ENCODE measurements at places on chromosomes 11 and 22.
A peak's percentile ranks its signal among the peaks of the same experiment; 100 is the strongest.

DNA sequence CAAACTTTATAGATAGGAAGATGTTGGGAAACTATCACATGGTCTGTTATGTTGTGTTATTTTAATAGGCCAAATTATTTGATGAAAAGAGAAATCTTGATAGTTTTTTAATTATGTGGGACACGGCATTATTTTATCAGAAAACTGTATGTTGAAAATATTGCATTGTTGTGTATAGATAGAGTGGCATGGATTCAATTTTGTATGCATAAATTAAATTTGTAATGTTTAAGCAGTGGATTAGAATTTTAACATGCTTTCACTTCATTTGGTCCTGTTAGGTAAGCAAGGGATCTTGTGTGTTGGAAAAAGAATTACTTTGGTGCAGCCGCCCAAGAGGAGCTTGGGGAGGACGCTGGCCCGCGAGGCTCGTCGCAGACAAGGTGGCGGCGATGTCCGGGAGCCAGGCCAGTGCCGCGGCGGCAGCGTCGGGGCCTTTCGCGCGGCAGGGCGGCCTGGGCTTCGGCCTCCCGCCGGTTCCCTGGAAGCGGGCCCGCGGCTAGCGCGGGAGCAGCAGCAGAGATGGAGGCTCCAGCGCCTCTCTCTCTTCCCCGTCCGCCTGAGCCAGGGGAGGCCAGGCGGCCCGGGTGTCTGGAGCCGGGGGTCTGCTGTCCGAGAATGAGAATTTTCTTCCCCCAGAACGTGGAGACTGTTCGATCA lies 82.7 kb downstream of the GGT1 start:
- no peak for DNase-seq

DNA sequence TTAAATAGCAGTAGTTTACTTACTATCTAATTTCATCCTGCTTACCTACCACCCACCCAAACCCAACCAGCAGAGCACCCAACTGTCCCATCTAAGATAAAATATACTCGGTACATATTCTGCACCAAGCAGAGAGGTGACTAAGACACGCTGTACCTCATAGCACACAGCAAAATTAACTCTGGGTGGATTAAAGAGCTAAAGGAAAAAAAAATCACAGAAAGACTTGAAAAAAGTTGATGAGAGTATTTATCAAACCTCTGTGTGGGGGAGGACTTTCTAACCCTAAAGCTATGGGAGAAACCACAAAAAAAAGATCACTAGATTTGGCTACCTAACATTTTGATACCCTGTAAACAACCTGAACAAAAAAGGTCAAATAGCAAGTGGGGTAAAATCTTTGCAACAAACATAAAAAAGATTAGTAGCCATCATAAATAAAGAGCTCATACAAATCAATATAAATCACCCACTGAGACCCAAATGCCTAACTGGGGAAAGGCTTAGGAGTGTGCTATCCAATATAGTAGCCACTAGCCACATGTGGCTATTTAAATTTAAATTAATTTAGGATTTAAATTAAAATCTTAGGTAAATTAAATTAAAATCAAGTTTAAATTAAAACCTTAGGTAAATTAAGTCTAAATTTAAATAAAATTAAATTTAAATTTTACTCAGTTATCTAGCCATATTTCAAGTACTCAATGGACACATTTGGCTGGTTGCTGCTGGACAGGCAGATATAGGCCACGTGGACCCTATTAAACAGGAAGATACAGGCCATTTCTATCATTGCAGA lies 25.6 kb upstream of the CD5 start:
- DNase-seq, result no peak

GRCh38 chr22:46432164-46433068 lies 96.9 kb downstream of the TRMU start:
- DNase-seq, result peak; percentile 28

DNA sequence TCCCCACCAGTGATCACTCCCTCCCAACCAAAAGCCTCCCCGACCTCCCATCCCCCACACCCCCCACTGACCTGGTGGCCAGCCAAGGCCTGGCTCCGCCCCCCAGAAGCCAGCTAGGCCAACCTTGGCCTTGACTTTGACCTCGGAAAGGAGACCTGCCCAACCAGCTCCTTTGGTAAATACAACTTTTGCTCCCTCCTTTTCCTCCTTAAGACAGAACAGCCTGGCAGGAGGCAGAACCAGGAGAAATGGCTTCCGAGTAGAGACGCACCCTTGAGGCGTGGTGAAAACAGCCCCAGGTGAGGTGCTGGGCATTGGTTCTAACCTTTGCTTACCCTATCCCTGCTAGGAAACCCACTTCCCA lies 27.0 kb downstream of the PLEKHA7 start:
- DNase-seq, result no peak

DNA sequence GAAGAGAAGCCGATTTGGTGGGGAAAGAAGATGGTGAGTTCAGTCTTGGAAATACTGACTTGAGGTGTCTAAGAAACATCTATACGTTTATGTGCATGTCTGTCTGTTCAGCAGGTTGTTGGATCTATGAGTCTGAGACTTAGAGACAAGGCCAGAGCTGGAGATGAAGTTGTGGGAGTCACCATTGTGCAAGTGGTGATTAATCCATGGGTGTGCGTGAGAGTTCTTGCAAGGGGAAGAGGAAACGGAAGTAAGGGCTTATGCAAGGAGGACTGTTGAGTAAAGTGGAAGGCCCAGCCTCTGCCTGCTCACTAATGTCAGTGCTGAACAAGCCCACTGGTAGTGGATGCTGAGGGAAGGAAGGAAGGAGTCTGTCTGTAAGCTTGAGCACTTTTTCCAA lies 9.7 kb downstream of the TMEM45B start:
- no peak for DNase-seq

DNA sequence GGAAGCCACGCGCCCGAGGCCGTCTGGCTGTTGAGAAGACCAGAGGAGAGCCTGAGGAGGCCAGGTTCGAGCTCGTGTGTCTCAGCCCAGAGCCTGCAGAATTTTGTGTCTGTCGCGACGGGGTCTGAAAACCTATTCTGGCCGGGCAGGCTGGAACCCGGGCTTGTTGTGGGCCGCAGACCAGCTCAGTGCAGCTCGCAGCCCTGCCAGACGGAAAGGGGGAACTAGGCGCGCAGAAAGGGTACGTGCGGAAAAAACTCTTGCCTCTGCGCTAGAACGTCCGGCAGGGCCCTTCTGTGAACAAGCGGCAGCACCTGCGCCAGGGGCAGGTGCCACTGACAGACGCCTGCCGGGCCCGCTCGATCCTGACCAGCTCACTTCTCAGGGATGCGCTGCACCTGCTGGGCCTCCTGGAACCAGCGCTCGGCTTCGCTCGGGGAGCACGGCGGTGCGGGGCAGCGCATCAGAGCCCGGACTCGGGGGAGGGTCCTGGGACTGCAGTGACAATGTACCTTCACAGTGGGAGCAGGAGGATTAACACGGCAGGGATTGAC lies 409.3 kb downstream of the BRD1 start:
- DNase-seq, result no peak

- DNase-seq, result no peak
Measured at GRCh38 chr11:115920841-115921480, 416.7 kb upstream of the CADM1 start.

- peak; percentile 58 for DNase-seq
Measured at GRCh38 chr11:17230867-17231851, 23.4 kb upstream of the PIK3C2A start.

- no peak for DNase-seq
Measured at GRCh38 chr11:63212742-63213141, 30.7 kb downstream of the SLC22A25 start.

- DNase-seq, result peak; percentile 38
Measured at GRCh38 chr11:995752-996420, 40.6 kb downstream of the MUC6 start.

DNA sequence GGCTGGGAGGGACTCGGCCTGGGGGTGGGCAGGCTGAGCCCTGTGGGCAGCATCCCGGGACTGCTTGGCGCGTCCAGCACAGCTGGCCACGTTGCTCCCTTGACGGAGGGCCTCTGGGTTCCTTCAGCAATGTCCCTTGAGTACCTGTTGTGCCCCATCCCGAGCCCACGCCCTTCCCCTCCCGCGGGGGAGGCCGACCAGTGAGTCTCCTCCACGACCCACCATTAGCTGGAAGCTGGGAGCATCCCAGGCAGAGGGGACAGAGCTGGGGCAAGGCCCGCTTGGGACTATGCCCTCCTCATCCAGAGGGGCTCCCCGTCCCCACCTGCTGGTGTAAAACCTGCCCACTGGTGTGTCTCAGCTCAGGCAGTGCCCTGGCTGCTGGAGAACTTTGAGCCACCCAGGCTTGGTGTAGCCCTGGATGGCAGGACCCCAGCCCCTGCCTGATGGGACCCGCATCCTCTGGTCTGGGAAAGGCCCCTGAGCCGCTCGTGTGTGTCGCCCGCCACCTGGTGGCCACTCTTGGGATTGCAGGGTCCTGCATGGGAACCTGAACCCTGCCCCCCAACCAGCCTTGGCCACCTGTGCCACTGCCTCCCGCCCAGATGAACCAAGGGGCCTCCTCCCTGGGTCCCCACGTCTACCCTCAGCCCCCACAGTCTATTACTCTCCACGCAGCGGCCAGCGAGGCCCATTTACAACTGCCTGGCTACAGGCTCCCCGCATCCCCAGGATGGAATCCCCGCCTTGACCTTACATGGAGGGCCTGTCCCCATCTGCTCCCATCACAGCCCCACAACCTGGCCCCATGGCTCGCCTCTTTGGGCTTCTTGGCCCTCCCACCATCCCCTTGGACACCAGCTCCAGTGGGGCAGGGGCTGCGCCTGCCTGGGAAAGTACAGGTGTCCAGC lies 16.6 kb upstream of the ARHGAP8 start:
- DNase-seq, result peak; percentile 65

DNA sequence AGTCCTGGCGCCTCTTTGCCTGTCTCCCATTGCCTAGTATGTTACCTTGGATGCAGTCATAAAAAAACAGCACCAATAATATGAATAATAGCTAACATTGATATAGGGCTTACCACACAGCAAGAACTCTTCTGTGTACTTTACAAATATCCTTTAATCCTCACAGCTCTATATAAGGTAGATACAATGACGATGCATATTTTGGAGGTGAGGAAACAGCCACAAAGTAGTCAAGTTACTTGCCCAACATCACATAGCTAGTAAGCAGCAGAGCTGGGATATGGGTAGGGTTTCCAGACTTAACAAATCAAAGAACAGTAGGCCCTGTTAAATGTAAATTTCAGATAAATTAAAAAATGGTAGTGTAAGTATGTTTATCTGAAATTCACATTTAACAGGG lies 128.8 kb downstream of the ST3GAL4 start:
- DNase-seq, result no peak

DNA sequence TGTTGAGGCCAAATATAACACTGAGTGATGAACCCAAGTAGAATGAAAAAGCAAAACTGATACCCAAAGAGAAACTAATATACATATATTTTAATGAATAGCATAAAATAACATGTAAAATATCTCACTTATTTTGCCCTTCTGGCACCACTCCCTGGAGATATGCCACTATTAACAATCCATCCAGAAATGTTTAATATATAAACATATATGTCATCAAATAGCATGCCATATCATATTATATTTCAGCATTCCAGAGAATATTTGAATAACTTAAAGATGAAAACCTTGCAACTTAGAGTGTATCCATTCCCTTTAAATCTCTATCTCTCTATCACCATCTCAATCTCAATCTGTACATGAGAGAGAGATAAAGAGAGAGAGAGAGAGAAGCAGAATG lies 1073.3 kb upstream of the RAG2 start:
- no peak for DNase-seq

- DNase-seq, result no peak
Measured at GRCh38 chr22:42642806-42643633, 2.6 kb upstream of the ATP5MGL start.

DNA sequence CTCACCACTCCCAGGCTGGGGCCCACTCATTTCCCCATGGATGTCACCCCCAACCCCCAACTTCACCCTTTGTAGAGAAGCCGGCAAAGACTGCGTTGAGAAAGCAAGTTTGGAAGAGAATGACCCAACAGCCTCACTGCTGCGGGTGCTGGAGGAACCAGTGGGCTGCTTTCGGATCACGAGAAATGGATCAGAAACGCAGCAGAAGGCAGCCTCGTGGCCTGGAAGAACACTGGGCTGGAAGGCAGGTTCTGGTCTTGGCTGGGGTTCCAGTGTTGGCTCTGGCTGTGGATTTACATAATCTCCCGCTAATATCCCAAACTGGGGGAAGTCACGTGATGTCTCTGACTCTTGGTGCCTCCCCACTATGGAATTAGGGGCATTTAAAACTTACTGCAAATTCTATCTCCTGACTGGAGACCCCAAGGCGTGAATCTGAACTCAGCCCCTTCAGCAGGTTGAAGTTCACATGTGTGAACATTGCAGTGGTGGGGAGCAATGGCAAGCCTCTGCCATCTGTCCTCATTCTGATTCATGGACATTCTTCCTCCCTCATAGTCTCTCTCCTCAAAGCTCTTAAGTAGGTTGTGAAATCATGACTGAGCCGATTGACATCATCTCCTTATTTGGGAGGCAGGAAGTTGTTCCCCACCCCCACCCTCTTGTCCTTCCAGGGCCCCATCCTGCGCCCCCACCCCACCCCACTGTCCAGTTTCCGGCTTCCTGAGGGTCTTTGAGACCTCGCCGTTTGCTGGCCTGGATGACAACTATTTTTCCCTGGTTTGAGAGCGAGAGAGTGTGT lies 37.0 kb upstream of the TIMP3 start:
- no peak for DNase-seq

DNA sequence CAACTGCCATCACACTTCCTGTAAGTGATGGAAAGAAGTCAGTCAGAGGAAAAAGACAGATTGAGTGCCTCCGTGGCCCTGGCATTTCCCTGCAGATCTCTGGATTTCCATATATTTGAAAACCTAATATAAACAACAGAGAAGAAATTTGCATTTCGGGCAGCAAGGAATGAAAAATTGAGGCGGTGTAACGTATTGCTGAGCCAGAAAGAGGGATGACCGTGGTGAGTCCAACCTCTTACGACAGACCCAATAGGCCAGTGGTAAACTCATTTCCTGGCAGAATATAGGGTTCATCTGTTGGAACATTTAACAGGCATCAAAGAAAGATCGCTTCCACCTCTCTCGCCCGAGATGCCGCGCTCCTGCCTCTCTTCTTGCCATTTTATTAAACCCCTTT lies 336.5 kb downstream of the MIAT start:
- no peak for DNase-seq

DNA sequence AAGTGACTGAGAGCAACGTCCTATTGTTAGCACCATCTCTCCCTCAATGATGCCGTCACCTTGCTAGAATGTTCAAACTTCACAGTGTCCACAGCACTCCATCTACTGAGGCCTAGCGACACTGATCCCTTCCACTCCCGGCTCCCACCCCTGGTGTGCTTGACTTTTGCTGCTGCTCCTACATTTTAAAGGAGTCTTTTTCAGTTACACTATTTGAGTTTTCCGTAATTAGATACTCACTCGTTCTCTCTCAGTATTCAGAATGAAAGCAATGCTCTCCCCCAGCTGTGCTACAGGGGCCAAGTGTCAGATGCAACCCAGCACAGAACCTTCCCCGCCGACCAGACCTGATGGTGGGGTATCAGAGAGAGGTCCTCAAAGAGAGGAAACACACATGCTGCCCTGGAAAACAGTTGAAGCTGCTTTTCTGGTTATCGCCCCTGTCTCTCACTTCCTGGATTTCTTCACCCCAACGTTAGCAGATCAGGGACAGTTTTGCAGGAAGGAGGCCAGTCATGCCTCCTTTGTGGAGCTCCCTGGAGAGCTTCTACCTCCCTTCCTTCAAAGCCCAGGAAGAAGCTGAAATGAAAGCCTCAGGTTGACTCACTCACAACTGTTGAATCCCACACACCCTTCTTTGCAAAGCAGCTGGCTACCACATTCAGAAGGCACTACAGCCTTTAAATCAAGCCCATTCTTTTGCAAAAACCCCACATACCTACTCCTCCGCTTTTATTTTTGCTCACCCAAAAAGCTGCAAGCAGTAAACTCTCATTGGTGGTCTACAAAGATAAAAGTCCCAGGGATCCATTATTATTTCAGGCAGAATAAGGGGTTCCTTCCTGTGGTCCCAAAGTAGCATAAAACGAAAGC lies 23.5 kb downstream of the LARGE1 start:
- DNase-seq, result no peak

All from stimulated activated naive B cell treated with anti-CD40 and anti-IgM and Interleukin-4, amounts not matched to agents 10 μg/mL and 1 μg/mL and 100 μg/mL, for 72 hours (primary cell).